ENCODE measurements at places on chromosomes 7 and 10.

DNA sequence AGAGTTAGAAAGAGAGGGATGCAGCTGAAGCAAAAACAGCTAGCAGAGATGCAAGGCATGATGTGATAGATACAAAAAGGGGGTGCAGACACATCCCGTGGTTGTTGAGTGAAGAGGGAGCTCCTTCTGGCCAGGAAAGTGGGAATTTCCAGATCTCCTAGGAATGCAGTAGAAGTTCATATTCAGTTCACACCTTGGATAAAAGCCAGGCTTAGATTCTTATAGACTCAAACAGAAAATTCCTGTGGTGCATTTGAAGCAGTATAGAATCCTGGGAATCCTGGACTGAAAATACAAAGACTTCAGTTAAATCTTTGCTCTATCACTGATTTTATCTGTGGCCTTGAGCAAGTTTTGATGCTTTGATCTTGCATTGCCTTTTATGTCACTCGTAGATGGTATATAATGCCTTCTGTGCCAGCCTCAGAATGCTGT lies 33.9 kb downstream of the SGPL1 start:
- peak; percentile 29 for DNase-seq

DNA sequence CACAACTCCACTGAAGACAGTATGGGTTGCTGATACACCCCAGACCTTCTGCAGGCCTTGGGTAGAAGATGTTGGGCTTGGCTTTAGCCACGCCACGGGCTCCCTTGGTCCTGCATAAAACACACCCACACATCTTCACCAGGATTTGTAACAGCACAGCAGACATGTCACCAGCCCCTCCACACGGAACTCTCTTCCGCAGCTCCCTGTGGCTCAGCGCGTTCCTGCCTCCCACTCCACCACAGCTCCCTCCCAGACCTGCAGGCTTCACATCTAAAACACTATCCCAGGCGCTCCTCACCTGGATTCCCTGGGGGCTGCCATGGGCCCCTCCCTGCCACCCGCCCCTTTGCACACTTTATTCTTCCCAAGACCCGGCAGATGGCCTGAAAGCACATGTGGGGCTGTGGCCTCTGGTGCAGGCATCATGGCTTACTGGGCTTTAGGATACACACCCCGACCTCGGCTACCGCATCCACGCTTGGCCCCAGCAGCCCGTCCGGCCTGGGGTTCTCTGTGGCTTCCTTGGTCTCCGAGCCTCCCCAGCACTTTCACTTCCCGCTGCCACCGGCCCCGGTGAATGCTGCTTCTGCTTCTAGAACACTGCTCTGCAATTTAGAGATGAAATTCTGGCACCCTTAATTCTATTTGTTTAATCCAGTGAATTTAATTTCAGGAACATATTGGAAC lies 432.9 kb downstream of the DNAJB6 start:
- no peak for DNase-seq

GRCh38 chr7:713488-714230 lies 12.8 kb upstream of the DNAAF5 start:
- DNase-seq, result no peak

DNA sequence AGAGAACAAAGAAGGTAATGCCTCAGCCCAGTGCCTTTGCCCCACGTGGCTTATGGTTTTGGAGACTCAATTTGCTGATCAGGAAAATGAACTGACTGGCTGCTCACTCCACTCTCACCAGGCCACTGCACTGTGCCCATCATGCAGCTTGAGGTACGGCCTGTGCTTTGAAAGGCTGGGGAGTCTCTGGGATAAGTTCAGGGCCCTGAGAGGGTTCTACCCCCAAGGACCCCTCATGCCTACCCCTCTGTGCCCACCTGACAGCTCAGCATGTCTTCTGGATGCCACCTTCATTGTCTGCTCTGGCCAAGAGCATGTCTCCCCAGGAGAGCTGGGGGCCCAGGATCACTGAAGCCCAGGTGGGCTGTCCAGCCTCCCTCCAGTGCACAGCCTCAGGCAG lies 45.5 kb upstream of the ZNF722 start:
- no peak for DNase-seq

- DNase-seq, result no peak
Measured at GRCh38 chr7:140726281-140726680, 29.8 kb downstream of the NDUFB2 start.

All from kidney epithelial cell (primary cell).